NCI-H526 treated with DMSO at 0.1 percent for 48 hours (cell line): ENCODE measurements at places on chromosomes 6 and 20.

DNA sequence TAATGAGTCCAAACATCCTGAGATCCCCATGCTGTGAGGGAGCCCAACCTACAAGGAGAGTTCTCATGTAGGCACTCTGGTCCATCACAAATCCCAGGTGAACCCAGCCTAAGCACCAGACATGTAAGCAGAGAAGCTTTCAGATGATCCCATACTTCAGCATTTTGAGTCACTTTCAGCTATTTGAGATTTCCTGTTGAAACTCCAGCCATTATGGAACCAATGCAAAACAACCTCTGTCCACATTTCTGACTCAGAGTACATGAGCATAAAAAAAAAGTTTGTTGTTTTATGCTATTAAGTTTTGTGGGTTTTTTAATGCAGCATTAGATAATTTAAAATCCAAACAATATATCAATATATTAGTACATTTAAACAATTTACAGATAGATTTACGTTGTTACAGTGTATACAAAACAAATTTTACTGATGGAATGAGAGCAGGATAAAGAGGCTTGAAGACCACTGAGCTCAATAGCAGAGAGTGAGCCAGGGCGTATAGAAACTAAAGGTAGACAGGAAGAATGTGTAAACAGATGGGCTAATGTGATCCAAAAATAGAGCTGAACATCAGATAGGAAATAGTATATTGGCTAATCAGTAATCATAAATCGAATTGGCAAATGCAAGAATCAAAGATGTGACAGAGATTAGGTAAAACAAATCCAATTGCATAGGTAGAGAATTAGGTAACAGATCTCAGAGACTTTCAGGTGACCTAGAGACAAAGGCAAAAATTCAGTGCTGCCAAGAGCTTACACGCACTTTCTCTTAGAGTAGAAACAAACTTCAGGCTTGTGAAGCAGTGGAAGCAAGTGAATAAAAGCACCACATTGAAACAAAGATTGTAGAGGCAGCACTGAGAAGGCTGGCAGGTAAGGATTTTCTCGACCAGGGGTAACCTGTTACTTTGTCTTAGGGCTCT is 36.2 kb upstream of the PLCB1 start:
- no peak for DNase-seq

DNA sequence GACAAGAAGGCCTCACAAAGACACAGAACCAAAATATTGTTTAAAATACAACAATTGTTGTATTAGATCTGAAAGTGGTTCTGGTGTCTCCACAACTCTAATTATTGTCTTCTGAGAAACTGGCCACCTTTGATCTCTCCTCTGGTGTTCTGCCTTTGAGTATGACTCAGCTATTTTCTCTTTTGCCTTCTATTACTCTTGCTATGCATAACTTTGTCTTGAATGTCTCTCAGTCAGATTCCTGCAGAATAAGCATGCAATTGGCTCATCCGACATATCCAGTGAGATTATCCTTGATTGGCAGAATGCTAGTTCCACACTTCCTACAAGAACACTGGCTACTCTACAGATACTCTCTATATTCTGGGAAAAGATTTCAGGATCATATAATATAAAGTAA is 14.3 kb upstream of the EPM2A start:
- DNase-seq = no peak

GRCh38 chr20:47183367-47183766 is 173.1 kb downstream of the ZMYND8 start:
- DNase-seq = no peak

DNA sequence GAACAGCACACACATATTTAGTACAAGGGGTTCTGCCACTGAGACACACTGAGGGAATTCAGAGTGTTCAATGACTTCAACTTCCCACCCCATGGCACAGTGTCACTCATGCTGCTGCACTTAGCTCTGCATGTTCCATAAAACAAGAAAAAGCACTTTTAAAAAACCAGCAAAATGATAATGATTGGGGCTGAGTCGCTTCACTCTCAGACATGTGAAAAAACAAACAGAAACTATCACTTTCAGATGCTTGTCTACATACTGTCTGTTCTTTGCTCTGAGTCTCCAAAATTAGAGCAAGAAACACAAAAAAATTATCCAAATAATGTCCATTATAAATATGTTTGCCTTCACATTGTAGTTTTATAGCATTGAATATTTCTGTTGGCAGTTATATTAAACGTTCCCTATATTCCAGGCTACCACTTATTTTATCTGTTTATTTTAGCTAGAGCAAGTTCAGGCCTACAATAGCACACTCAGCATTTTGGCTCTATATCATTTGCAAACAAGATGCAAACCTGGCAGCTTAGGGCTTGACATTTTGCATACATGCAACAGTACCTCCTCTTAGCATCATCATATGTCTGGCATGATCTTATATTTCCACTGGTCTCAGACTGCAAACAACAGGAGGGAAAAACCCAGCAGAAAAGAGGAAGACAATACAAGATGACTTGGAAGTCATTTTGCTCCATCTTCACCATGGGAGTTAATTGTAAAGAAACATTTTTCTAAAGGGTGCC is 398.8 kb downstream of the HACE1 start:
- peak; percentile 94 for DNase-seq

DNA sequence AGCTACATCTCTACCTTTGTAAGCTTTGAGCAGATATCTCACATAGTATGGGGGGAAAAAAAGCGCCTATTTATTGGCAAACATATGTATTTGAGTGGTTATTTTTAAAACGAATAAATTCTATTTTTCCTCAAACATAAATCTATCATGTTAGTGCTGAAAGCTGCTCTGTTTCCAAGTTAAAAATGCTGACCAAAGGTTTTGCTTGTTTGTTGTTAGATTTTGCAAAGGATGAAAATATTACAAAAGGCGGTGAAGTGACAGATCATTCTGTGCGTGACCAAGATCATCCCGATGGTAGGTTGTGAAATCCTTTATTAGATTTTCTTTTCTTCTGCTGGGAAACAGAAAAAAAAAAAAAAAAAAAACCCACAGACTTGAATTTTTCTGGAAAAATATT is 605.9 kb downstream of the KIF16B start:
- DNase-seq = no peak

DNA sequence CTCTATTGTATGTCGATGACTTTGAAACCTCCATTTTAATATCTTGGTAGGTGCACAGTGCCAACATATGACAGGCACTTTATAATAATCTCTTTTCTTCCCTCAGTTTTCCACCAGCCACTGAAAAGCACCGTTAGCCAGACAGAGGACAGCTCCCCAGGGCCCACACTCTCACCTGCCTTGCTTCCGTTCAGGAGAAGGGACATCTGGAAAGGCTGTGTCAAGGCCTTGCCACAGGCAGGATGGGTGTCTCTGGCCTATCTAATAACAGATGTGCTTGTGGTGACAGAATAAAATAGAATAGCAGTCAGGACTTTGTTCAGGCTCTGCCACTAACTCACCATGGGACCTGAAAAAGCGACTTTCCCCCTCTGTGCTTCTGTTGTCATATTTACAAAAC is 75.5 kb upstream of the CCDC167 start:
- no peak for DNase-seq

- DNase-seq = no peak
Measured at GRCh38 chr20:25495189-25495824, 87.8 kb downstream of the GINS1 start.

GRCh38 chr20:21166801-21167200 is 40.9 kb downstream of the KIZ start:
- no peak for DNase-seq

DNA sequence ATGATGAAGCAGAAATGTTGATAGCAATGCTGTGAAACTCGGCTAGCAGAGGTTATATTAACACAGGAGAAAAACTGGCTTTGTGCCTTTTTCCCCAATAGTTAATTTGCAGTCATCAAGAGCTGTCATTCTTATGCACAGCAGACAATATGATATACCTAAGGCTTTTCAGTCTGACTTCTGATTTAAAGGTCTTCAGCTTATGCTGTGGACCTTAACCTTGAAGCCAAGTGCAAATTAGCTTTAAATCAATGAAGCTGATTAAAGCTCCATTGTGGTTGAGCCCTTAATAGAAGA is 171.6 kb upstream of the ID4 start:
- no peak for DNase-seq
